ENCODE measurements at places on chromosomes 12 and 14.

- no peak for DNase-seq
These were observed 145.9 kb upstream of the SLCO1C1 start for GRCh38 chr12:20549108-20549719.

DNA sequence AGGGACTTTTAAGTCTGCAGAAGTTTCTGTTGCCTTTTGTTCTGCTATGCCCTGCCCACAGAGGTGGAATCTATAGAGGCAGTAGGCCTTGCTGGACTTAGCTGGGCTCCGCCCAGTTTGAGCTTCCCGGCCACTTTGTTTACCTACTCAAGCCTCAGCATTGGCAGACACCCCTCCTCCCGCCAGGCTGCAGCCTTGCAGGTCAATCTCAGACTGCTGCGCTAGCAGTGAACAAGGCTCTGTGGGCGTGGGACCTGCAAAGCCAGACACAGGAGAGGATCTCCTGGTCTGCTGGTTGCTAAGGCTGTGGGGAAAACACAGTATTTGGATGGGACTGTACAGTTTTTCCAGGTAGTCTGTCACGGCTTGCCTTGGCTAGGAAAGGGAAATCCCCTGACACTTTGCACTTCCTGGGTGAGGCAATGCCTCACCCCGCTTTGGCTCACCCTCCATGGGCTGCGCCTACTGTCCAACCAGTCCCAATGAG lies 43.7 kb downstream of the CCDC59 start:
- no peak for DNase-seq

DNA sequence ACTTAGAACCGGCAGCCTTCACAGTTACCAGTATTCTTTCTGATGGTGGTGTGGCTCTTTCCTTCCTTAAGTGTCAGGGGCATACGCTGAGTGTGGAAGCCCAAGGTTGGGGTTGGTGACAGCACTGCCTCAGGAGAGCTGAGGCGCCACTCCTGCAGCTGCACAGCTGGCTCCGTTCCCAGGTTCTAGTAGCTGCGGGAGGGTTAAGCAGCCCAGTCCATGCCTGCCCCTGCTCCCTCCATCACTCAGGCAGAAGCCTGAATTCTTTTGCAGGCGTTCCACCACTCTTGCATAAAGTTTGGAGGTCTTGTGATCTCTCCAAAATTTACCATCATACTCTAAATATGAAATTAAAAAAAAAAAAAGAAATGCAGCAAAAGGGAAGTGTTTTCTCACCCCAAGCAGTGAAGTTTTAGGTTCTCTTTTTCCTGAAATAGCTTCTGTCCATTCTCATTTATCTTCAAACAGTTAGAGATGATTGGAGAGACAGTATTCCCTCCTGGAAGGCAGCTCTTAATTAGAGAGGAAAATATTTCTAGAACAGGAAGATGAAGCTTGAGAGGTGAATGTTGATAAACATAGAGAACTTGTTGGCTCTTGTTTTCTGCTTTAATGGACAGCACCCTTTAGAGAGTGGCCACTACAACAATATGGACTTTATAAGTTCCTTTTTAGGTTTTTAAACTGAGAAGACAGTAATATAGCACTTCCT lies 136.1 kb downstream of the FGD4 start:
- DNase-seq, result no peak

GRCh38 chr14:75736845-75737485 lies 75.9 kb downstream of the TTLL5 start:
- no peak for DNase-seq

DNA sequence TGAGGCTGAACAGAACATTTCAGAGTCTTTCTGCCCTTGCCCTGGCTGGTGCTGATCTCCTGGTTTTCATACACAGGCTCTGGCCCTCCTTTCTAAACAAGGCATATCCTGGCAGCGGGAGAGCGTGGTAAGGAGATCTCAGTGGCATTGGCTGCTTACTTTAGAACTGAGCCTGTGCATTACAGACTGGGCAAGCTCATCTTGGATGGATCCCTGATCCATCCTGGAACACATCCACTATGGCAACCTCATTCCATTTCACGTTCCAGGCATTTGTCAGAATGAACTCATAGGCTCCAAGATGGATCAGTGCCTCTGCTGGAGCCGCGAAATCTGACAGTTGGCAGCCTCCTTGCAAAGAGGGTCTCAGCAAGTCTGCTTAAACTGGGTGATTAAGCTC lies 224.5 kb upstream of the PELI2 start:
- no peak for DNase-seq

All from GM04503 (cell line).